ENCODE measurements at places on chromosomes 5 and 9. TPM values are rescaled to one million over a fixed set of nuclear protein-coding genes. Genes with fewer than 3 reads are reported as not detected.

Gene CKMT2
- 1,824 TPM for total RNA-seq

DNA sequence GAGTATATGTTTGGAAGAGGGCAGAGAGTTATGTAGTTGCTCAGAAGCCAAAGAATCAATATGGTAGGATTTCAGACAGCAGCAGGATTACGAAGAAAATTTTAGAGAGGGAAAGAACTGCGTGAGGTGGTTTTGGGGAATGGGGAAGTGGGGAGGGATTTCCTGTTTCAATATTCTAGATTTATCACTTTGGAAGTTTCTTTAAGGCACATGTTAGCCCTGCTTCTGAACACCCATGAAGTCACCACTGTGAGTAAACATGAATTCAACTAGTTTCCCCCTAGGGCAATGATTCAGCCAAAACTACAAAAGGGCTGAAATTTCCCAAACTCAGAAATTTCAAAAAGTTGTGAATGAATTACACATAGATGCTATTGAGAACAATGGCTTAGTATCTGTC, 132.2 kb downstream of the EBF1 start:
- H3K27me3 ChIP-seq: no peaks in the 10 kb centered on the region
- H3K4me3 ChIP-seq: no peak overlapping the region
- H3K36me3 ChIP-seq: no peaks in the 10 kb centered on the region
- H3K4me1 ChIP-seq: peaks cover 30% of the 10 kb centered on the region

DNA sequence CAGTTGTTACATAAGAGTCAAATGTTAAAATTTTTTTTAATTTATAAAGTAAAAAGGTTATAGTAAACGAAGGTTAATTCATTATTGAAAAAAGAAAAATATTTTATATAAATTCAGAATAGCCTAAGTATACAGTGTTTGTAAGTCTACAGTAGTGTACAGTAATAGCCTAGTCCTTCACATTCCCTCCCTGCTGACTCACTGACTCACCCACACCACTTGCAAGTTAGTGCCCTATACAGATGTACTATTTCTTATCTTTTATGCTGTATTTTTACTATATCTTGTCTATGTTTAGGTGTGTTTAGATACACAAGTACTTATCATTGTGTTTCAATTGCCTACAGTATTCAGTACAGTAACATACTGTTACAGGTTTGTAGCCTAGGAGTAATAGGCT, 57.6 kb downstream of the MAMDC2 start:
- DNase-seq: no peak
- H3K4me3 ChIP-seq: no peak overlapping the region
- H3K27me3 ChIP-seq: no peaks in the 10 kb centered on the region
- H3K36me3 ChIP-seq: no peaks in the 10 kb centered on the region
- H3K27ac ChIP-seq: no peak overlapping the region

Gene TMEFF1
- total RNA-seq: not detected

- H3K4me3 ChIP-seq: no peak overlapping the region
- H3K27me3 ChIP-seq: no peaks in the 10 kb centered on the region
- H3K36me3 ChIP-seq: no peaks in the 10 kb centered on the region
- H3K27ac ChIP-seq: no peak overlapping the region
- H3K4me1 ChIP-seq: no peaks in the 10 kb centered on the region
These were observed 1641.8 kb upstream of the WWC1 start for GRCh38 chr5:166649676-166650075.

Gene WASHC1
- 13.5 TPM for total RNA-seq

- H3K36me3 ChIP-seq: peaks cover 92% of the 10 kb centered on the region
- H3K4me1 ChIP-seq: peaks cover 31% of the 10 kb centered on the region
- H3K27ac ChIP-seq: peak overlapping the region; percentile 12
- no peak for DNase-seq
- no peaks in the 10 kb centered on the region for H3K27me3 ChIP-seq
- no peak overlapping the region for H3K4me3 ChIP-seq
These were observed 64.4 kb downstream of the GRAMD2B start for GRCh38 chr5:126487596-126487995.

DNA sequence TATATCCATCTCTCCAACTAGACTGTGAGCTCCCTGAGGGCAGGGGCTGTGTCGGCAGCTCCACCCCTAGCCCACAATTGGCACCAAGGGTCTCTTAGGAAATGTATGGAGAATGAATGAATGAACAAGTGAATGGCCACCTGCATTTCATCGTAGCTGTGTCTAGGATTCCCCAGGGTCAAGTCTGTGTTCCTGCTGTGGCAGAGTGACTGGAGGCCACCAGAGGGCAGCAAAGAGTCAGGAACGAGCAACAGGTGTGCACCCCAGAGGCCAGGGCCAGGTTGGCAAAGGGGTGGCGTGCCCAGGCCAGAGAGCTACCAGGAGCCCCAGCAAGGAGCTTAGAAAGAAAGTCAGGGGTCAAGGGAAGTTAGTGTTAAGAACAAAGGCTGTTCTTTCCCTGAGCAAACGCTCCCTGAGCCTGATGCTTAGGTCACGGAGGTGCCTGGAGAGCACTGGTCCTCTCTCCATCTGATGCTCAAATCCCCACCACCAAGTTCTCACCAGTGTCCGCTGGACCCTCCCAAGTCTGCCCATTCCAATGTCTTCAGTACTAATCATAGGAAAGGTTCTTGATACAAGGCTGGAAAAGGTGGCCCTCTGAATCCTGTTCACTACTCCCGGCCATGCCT, 160.7 kb downstream of the PAX5 start:
- no peak overlapping the region for H3K4me3 ChIP-seq
- H3K4me1 ChIP-seq: no peaks in the 10 kb centered on the region
- no peaks in the 10 kb centered on the region for H3K36me3 ChIP-seq

DNA sequence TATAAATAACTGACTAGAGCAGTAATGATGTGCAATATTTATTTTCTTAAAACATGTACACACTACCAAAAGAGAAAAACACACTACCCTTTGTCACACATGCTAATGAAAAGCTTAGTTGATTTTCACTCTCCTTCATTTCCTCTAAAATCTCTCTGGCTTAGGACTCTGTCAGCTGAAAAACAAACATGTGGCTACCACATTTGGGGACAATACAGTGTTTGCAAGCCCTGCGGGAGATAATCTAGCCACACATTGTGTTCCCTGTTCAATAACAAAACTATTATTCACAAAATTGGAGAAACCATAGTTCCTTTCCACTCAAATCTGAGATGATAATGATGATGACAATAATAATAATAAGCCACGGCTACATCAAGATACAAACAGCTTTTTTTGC, 3.5 kb upstream of the LOX start:
- H3K27me3 ChIP-seq: peaks cover 30% of the 10 kb centered on the region
- H3K36me3 ChIP-seq: no peaks in the 10 kb centered on the region
- H3K27ac ChIP-seq: no peak overlapping the region
- no peak for DNase-seq

Gene OTULINL
- total RNA-seq: 3.8 TPM

GRCh38 chr9:2286333-2286705, 271.2 kb downstream of the SMARCA2 start:
- no peaks in the 10 kb centered on the region for H3K27me3 ChIP-seq
- no peak overlapping the region for H3K27ac ChIP-seq
- no peaks in the 10 kb centered on the region for H3K36me3 ChIP-seq

- no peaks in the 10 kb centered on the region for H3K27me3 ChIP-seq
- no peaks in the 10 kb centered on the region for H3K4me1 ChIP-seq
- no peak for DNase-seq
These were observed 214.9 kb upstream of the TBCA start for GRCh38 chr5:77991084-77991483.

DNA sequence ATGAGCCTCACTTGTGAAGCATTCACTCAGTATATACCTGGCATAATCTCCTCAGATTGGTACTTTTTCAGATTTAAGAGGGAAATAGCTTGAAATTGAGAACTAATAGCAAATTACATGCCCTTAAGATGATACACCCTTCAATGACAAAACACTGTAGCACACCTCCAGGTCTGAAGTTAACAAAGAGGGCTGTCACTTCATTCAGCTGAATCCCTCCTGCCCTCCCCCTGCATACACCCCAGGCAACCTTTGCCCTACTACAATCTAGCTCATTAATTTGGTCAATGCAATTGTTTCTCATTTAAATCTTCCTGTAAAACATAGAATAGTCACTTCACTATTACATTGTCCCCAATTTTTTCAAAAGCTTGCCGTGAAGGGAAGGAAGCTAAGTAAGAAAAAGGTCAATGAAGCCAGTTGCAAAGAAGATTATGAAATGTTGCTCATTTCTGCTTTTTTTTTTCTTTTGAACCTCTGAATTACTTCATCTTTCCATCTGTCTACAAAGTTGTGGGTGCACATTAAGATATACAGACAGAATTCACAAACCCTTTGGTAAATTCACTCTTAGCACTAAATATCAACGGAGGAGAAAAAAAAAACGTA, 294.8 kb upstream of the PTGER4 start:
- DNase-seq: no peak
- no peaks in the 10 kb centered on the region for H3K36me3 ChIP-seq
- no peak overlapping the region for H3K27ac ChIP-seq
- peaks cover 11% of the 10 kb centered on the region for H3K4me1 ChIP-seq
- H3K27me3 ChIP-seq: no peaks in the 10 kb centered on the region

- peak overlapping the region; percentile 96 for H3K4me3 ChIP-seq
- H3K36me3 ChIP-seq: no peaks in the 10 kb centered on the region
- H3K27me3 ChIP-seq: peaks cover 7% of the 10 kb centered on the region
- no peak overlapping the region for H3K27ac ChIP-seq
- H3K4me1 ChIP-seq: peaks cover 27% of the 10 kb centered on the region
These were observed 1.2 kb downstream of the SRFBP1 start for GRCh38 chr5:121962958-121963357.

DNA sequence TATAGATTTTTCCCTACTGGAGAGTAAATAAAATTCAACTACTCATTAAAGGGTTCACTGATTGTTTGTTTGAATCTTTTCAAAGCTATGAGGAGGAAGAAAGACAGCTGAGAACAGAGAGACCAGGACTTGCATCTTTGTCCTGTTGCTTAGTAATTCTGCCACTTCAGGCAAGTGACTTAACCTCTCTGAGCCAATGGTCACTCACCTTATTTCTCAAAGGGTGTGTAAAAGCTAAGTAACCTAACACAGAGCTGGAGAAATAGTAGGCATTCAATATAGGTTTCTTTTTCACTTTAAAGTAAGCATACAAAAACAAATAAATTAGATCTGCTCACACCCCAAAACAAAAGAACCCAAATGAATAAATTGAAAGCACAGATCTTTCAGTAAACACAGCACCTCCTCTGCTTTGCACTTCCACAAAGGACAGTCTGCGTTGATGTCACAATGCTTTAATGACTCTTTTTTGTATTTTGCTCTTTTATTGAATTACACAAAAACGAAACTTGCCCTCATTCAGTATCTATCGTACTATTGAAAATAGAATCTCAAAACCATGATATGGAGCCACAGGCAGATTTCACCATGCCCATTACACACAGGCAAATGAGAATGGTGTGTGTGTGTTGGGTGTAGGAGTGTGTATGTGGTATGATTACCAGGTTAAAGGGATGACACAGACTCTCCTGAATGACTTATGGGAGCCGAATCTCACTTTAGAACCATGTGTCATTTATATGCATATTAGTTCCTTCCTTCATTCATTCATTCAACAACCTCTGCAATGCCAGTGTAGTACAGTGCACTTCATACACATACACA, 166.0 kb downstream of the EBF1 start:
- H3K4me3 ChIP-seq: no peak overlapping the region
- H3K27ac ChIP-seq: no peak overlapping the region
- DNase-seq: no peak
- no peaks in the 10 kb centered on the region for H3K27me3 ChIP-seq

Gene IL3
- not detected for total RNA-seq

GRCh38 chr9:133631111-133631510, 5.1 kb upstream of the DBH start:
- DNase-seq: no peak
- no peaks in the 10 kb centered on the region for H3K4me1 ChIP-seq
- peaks cover 64% of the 10 kb centered on the region for H3K27me3 ChIP-seq
- H3K4me3 ChIP-seq: no peak overlapping the region

Gene IFNA21
- not detected for total RNA-seq

Gene CCDC192
- not detected for total RNA-seq

DNA sequence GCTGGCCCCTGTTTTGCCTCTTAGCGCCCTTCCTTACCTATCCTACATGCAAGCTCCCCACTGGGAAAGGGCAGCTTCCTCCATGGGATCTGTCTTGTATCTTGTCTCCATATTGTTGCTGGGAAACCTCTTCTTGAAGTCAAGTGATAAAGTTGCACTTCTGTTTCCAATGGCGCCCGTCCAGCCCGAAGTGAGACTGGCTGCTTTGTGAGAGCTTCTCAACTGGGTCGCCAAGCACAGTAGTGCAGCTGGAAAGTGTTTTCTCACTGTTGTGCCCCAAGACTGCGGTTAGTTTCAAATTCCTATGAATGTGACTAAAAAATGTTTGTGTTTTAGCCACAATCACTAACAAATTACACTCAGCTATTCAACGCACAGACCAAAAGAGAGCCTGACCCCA, 506.6 kb upstream of the MPDZ start:
- H3K4me3 ChIP-seq: no peak overlapping the region
- no peaks in the 10 kb centered on the region for H3K36me3 ChIP-seq
- H3K4me1 ChIP-seq: peaks cover 34% of the 10 kb centered on the region
- H3K27me3 ChIP-seq: no peaks in the 10 kb centered on the region
- peak; percentile 64 for DNase-seq

Gene PRUNE2
- 3.1 TPM for total RNA-seq

DNA sequence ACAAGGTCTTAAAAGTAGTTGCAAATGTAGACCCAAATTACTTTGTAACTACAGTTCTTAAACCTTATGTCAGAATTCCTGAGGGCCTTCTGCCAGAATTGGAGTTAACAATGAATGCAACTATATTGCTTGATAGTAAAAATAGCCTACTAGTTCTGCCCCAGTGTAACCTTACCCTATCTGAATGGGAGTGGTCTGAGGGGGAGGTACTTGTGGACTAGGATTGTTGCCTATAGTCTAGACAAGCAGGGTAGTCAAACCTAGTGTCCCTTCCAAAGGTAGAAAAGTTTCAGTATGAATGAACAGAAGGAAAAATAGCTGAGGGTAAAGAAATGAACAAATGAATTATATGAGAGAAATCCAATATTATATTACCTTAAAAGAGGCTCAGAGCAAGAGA, 242.2 kb downstream of the PJA2 start:
- no peaks in the 10 kb centered on the region for H3K27me3 ChIP-seq
- no peaks in the 10 kb centered on the region for H3K4me1 ChIP-seq
- no peak overlapping the region for H3K27ac ChIP-seq

GRCh38 chr9:784202-784601, 57.3 kb upstream of the DMRT1 start:
- H3K27me3 ChIP-seq: no peaks in the 10 kb centered on the region
- no peak overlapping the region for H3K27ac ChIP-seq
- no peak overlapping the region for H3K4me3 ChIP-seq
- H3K4me1 ChIP-seq: no peaks in the 10 kb centered on the region
- no peaks in the 10 kb centered on the region for H3K36me3 ChIP-seq

Gene NSG2
- total RNA-seq: 0.08 TPM

DNA sequence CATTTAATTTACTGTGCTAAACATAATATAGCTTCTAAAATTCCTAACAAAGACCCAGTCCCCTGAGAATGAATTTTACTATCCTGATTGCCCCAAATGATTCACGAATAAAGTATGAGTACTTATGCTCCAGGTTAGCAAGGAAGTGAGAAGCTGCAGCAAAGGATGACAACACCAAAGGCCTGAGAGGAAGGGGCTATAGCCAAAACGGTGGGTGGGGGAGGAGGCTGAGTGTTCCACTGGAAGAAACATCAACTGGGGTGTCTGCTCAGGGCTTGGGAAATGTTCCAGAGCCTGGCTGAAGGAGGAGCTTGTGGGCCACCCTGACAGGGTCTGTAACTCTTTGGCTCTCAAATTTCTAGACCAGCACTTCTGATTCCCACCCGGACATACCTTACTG, 157.3 kb downstream of the ADAMTS12 start:
- H3K36me3 ChIP-seq: no peaks in the 10 kb centered on the region
- H3K27me3 ChIP-seq: peaks cover 8% of the 10 kb centered on the region
- no peak overlapping the region for H3K4me3 ChIP-seq
- DNase-seq: no peak
- H3K4me1 ChIP-seq: no peaks in the 10 kb centered on the region
